ENCODE measurements at places on chromosomes 2 and 18. TPM values are rescaled to one million over a fixed set of nuclear protein-coding genes. Genes with fewer than 3 reads are reported as not detected.

GRCh38 chr2:6523476-6523875, 342.2 kb downstream of the CMPK2 start:
- no peaks in the 10 kb centered on the region for H3K36me3 ChIP-seq
- H3K4me1 ChIP-seq, result no peaks in the 10 kb centered on the region
- no peaks in the 10 kb centered on the region for H3K27me3 ChIP-seq
- no peak overlapping the region for H3K4me3 ChIP-seq

Gene SKOR2
- total RNA-seq, result not detected

- no peaks in the 10 kb centered on the region for H3K36me3 ChIP-seq
- no peaks in the 10 kb centered on the region for H3K4me1 ChIP-seq
- H3K4me3 ChIP-seq, result no peak overlapping the region
- H3K27ac ChIP-seq, result no peak overlapping the region
- DNase-seq, result no peak
These were observed 102.8 kb upstream of the MAP2 start for GRCh38 chr2:209321076-209321475.

DNA sequence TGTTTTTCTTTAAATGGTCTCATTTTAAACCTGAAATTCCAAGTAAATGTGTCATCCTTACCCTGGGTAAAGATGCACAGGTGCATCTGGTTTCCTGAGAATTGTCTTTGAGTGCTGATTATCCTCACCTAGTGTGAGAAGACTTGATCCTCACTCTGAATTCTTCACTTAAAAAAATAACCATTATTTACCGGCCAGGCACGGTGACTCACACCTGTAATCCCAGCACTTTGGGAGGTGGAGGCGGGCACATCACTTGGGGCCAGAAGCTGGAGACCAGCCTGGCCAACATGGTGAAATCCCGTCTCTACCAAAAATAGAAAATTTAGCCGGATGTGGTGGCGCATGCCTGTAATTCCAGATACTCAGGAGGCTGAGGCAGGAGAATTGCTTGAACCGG, 9.9 kb upstream of the WNT6 start:
- no peak overlapping the region for H3K4me3 ChIP-seq
- DNase-seq, result no peak
- H3K27me3 ChIP-seq, result peaks cover 21% of the 10 kb centered on the region
- H3K4me1 ChIP-seq, result no peaks in the 10 kb centered on the region
- no peak overlapping the region for H3K27ac ChIP-seq
- no peaks in the 10 kb centered on the region for H3K36me3 ChIP-seq

GRCh38 chr2:175103191-175103590, 64.8 kb downstream of the ATF2 start:
- H3K27ac ChIP-seq, result no peak overlapping the region
- H3K4me1 ChIP-seq, result no peaks in the 10 kb centered on the region
- H3K36me3 ChIP-seq, result no peaks in the 10 kb centered on the region
- no peaks in the 10 kb centered on the region for H3K27me3 ChIP-seq

Gene POTEJ
- not detected for total RNA-seq

DNA sequence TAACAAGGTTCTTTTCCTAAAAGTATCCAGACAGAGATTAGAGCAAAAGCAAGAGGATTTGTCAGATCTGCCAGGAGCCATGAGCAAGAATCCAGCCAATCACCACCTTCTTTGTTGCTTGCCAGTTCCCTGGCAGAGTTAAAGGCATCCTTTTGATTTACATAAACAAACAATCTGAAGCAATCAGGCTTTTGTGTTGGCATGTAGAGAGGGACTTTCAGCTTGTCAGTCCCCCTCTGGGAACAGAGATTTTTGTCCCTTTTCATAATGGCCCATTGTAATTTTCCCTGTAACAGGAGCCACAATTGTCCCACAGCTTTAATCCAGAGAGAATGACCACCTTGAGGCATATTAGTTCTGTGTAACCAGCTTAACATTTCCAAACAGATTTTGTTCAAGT, at the start of gene ERMN:
Gene ERMN (minus strand): TSS at position 39 of the 400 bp plus-strand sequence. CDS start 182 bp downstream, outside the sequence.
- no peaks in the 10 kb centered on the region for H3K36me3 ChIP-seq
- no peaks in the 10 kb centered on the region for H3K27me3 ChIP-seq
- DNase-seq, result no peak
- no peaks in the 10 kb centered on the region for H3K4me1 ChIP-seq

Gene RNF125
- 1.6 TPM for total RNA-seq

- no peaks in the 10 kb centered on the region for H3K36me3 ChIP-seq
- no peak for DNase-seq
- no peak overlapping the region for H3K4me3 ChIP-seq
- H3K27ac ChIP-seq, result no peak overlapping the region
These were observed 57.2 kb upstream of the RTN4 start for GRCh38 chr2:55107436-55107835.

Gene PSMA8
- total RNA-seq, result not detected

GRCh38 chr2:160097326-160097725, 34.9 kb upstream of the PLA2R1 start:
- H3K36me3 ChIP-seq, result no peaks in the 10 kb centered on the region
- H3K4me3 ChIP-seq, result no peak overlapping the region
- H3K27me3 ChIP-seq, result no peaks in the 10 kb centered on the region
- H3K27ac ChIP-seq, result no peak overlapping the region
- no peaks in the 10 kb centered on the region for H3K4me1 ChIP-seq

DNA sequence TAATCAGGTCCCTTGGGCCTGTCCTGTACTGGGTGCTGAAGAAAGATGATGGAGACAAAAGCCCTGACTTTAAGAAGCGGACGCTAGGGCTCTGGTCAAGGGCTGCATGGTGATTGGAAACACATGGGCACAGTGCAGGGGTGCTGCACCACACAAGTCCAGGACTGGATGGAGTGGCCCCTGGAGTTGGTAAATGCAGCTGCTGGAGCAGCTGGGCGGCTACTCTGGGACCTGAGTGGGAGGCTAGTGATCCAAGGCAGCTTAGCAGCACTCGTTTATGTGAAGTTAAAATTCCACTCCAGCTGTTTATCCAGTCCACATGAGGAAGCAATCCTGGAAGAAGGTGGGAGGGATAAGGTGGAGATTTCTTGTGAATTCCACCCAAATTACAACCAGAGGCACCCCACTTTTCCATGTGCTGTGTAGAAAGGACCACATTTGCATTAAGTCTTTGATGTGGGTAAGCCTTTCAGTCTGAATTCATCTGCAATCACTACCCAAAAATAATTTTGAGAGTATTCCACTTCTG, 24.9 kb downstream of the MERTK start:
- no peaks in the 10 kb centered on the region for H3K36me3 ChIP-seq
- no peak for DNase-seq
- H3K4me1 ChIP-seq, result peaks cover 23% of the 10 kb centered on the region

- H3K4me3 ChIP-seq, result no peak overlapping the region
- no peak overlapping the region for H3K27ac ChIP-seq
- no peaks in the 10 kb centered on the region for H3K27me3 ChIP-seq
- DNase-seq, result no peak
- no peaks in the 10 kb centered on the region for H3K36me3 ChIP-seq
These were observed 204.5 kb upstream of the SPRED2 start for GRCh38 chr2:65636813-65637483.

GRCh38 chr2:158142568-158143332, 41.1 kb downstream of the UPP2 start:
- H3K4me1 ChIP-seq, result no peaks in the 10 kb centered on the region
- no peaks in the 10 kb centered on the region for H3K27me3 ChIP-seq
- H3K36me3 ChIP-seq, result no peaks in the 10 kb centered on the region
- H3K27ac ChIP-seq, result no peak overlapping the region

GRCh38 chr2:85766229-85766628, 12.4 kb downstream of the ATOH8 start:
- peaks cover 10% of the 10 kb centered on the region for H3K27me3 ChIP-seq
- peaks cover 6% of the 10 kb centered on the region for H3K4me1 ChIP-seq
- no peak overlapping the region for H3K27ac ChIP-seq

Gene NLRC4
- total RNA-seq, result 0.72 TPM

DNA sequence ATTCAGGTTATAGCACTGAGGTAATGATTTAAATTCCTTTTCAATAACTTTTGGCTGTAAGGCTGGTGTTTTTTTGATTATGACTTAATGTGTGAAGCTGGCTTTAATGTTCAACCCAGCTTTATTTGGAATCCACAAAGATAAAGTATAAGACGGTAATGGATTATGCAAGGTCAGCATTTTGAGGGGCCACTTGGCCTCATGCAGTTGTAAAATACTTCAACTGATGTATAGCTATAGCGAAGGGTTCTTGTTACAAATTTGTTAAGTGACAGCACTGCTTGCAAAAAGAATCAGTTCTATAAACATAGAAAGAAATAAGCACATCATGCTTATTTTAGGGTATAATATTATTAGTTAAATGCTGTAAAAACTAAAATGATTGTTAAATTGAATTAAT, 36.6 kb downstream of the LRP1B start:
- H3K36me3 ChIP-seq, result no peaks in the 10 kb centered on the region
- no peak overlapping the region for H3K27ac ChIP-seq
- DNase-seq, result no peak
- H3K4me1 ChIP-seq, result no peaks in the 10 kb centered on the region

GRCh38 chr2:33086400-33087015, 139.8 kb downstream of the LTBP1 start:
- H3K4me1 ChIP-seq, result no peaks in the 10 kb centered on the region
- H3K27ac ChIP-seq, result no peak overlapping the region
- H3K4me3 ChIP-seq, result no peak overlapping the region

Gene CNDP1
- not detected for total RNA-seq

GRCh38 chr2:231260442-231261208, 62.2 kb downstream of the ARMC9 start:
- H3K27me3 ChIP-seq, result no peaks in the 10 kb centered on the region
- no peaks in the 10 kb centered on the region for H3K4me1 ChIP-seq
- no peak overlapping the region for H3K27ac ChIP-seq
- peaks cover 28% of the 10 kb centered on the region for H3K36me3 ChIP-seq
- H3K4me3 ChIP-seq, result no peak overlapping the region

DNA sequence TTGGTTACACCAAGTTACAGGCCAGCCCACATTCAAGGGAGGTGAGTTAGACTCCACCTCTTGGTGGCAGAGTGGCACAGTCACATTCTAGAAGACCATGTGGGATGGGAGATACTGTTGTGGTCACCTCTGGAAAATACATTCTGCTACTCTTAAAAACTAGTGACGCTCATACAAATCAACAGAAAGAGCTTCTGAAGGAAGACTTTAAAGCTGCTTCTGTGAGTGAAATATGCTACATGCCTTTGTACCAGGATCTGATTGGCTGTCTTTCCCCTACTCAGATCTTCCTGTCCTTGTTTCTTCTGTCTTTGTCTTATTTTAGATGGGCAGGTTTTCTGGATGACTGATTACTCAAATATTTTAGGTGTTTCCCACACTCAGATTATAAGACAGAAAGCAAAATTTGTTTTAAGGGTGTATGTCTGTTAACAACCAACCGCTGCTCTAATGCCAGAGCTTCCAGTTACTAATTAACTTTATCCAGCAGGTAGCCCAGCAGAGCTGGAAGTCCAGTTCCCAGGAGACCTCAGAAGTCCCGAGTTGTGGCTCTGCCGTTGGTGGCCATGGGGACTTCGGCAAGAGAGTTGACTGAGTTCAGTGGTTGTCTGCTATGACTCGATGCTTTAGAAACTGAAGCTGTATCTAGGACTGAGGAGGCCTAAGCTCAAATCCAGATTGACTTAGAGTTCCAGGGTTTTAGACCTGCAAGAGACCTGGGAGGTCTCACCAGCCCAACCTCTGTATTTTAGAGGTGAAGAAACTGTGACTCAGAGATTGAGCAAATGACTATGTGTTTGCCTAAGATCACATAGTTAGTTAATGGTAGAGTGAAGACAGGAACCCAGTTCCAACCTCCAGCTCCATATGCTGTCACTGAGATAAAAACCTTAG, 7.4 kb downstream of the IL1R2 start:
- H3K36me3 ChIP-seq, result no peaks in the 10 kb centered on the region
- H3K27ac ChIP-seq, result no peak overlapping the region
- no peaks in the 10 kb centered on the region for H3K27me3 ChIP-seq
- DNase-seq, result no peak
- no peak overlapping the region for H3K4me3 ChIP-seq

GRCh38 chr2:215722125-215722524, 286.3 kb upstream of the FN1 start:
- no peak overlapping the region for H3K27ac ChIP-seq
- no peak for DNase-seq
- H3K4me3 ChIP-seq, result no peak overlapping the region
- H3K4me1 ChIP-seq, result no peaks in the 10 kb centered on the region

DNA sequence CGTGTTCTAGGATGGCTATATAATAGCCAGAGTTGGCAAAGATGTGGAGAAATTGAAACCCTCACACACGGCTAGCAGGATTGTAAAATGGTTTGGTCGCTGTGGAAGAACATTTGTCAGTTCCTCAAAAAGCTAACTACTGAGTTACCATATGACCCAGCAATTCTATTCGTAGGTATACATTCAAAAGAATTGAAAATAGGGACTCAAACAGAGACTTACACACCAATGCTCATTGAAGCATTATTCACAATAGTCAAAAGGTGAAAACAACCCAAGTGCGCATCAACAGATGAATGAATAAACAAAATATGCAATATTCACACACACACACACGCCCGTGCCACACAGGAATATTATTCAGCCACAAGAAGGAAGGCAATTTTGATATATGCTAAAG, 98.7 kb downstream of the PLA2R1 start:
- no peaks in the 10 kb centered on the region for H3K27me3 ChIP-seq
- DNase-seq, result no peak
- H3K4me3 ChIP-seq, result no peak overlapping the region
- no peak overlapping the region for H3K27ac ChIP-seq
- no peaks in the 10 kb centered on the region for H3K36me3 ChIP-seq

DNA sequence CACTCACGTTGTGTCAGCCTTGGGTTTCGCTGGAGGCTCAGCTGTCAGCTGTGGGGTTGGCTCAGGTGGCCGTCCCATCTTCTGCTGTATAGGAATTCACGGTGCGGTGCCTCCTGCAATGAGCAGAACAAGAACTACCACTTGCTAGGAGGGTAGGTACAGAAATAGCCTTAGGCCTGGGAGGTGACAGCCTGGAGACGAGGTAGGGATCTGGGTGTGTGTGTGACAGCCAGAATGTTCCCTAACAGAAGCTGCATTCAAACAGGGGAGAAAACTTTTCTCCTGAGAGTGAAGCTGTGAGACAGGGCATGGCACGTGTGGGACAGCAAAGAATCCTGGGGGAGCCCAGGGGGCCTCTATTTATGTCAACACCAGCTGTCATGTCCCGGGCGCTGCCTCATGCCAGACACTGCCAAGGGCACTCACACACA, 8.4 kb upstream of the MAL start:
- no peak overlapping the region for H3K27ac ChIP-seq
- no peak for DNase-seq
- no peak overlapping the region for H3K4me3 ChIP-seq
- H3K36me3 ChIP-seq, result no peaks in the 10 kb centered on the region
